PC-9 (cell line): ENCODE measurements at places on chromosomes 7 and 10. TPM values are rescaled to one million over a fixed set of nuclear protein-coding genes. Genes with fewer than 3 reads are reported as not detected.
A peak's percentile ranks its signal among the peaks of the same experiment; 100 is the strongest.

CFAP70 gene
- 3.1 and 4.1 TPM in 2 replicates for total RNA-seq

CELF2 gene
- total RNA-seq, result not detected in 2 replicates

NRP1 gene
- total RNA-seq, result 21.7 and 30.5 TPM in 2 replicates

PAPOLB gene
- not detected in 2 replicates for total RNA-seq

FBXL15 gene
- 6.2 and 12.7 TPM in 2 replicates for total RNA-seq

ABCB1 gene
- total RNA-seq, result not detected in 2 replicates

ATOH7 gene
- total RNA-seq, result not detected in 2 replicates

CHAT gene
- total RNA-seq, result not detected in 2 replicates

AKR1B15 gene
- 3.2 and 3.4 TPM in 2 replicates for total RNA-seq

NUP42 gene
- 41.3 and 51.3 TPM in 2 replicates for total RNA-seq

TBXAS1 gene
- total RNA-seq, result 0.58 and 2.2 TPM in 2 replicates

DNA sequence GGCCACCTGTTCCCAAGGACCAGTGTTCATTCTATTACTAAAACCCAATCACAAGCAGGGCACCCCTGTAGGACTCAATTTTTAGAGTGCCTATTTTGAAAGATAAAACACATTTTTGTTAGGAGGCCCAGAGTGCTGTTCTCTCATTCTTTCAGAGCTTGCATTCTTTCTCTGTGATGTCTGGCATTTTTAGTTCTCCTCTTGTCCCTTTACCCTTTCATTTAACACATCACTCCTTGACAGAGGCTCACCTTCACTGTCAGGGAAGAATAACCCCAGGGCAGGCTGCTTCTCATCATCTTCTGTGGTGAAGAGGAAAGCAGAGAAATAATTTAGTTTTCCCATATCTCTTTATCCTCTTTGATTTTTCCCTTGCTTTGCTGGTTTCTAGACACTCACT is 73.9 kb downstream of the CHRM2 start:
- no peak overlapping the region for H3K4me3 ChIP-seq
- H3K27ac ChIP-seq, result no peak overlapping the region
- no peaks in the 10 kb centered on the region for H3K36me3 ChIP-seq

DNA sequence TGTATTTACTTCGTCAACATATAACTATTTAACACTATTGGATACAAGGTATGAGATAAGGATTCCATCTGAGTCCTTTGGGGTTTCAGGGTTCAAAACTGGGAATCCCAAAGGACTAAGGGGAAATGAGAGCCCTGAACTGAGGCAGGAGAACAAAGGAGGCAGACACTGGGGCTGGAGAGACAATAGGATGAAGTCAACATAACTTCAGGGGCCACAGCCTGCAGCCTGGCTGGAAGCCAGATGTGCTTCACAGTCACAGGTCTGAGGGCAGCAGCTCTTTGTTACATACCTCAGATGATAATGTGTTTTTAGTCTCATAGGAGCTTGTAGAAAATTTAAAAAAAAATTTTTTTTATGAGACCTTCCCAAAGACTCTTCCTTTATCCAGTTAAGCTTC is 73.3 kb downstream of the NRF1 start:
- DNase-seq, result no peak
- H3K4me3 ChIP-seq, result no peak overlapping the region
- H3K27me3 ChIP-seq, result no peaks in the 10 kb centered on the region
- H3K36me3 ChIP-seq, result no peaks in the 10 kb centered on the region
- no peaks in the 10 kb centered on the region for H3K4me1 ChIP-seq

DNA sequence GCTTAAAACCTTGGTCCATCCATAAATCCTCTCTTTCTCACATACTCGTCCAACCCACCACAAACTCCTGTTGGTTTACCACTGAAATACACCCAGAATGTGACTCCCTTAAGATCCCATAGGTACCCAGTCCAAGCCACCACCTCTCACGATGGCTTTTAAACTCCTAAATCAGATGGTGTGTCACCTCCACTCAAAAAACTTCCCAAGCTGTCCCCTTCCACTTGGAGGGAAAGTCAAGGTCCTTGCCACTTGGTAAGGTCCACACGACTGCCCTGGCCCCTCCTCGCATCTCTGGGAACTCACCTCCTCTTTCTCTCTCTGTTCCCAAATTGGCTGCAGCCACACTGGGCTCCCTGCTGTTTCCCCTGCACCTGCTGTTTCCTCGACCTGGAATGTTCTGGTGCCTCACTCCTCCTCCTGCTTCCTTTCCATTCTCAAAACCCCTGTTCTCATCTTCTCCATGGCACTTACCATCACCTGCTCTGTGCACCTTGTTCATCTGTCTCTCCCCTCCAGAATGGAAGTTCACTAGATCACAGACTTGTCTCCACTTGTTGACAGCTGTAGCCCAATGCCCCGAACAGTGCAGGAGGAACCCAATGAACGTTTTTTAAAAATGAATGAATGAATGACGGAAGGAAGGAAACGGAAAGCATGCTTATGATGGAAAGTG is 23.0 kb downstream of the ZFAND2A start:
- H3K36me3 ChIP-seq, result no peaks in the 10 kb centered on the region
- H3K27me3 ChIP-seq, result no peaks in the 10 kb centered on the region
- DNase-seq, result no peak

GRCh38 chr7:73844848-73845460 is 2.6 kb upstream of the METTL27 start:
- peak overlapping the region; percentile 79 for H3K27ac ChIP-seq
- no peaks in the 10 kb centered on the region for H3K36me3 ChIP-seq
- no peak overlapping the region for H3K4me3 ChIP-seq
- H3K27me3 ChIP-seq, result no peaks in the 10 kb centered on the region
- H3K4me1 ChIP-seq, result peaks cover 42% of the 10 kb centered on the region

- no peak overlapping the region for H3K27ac ChIP-seq
- H3K4me3 ChIP-seq, result no peak overlapping the region
- peaks cover 84% of the 10 kb centered on the region for H3K27me3 ChIP-seq
Measured at GRCh38 chr7:41970941-41971340, 266.1 kb downstream of the GLI3 start.

DNA sequence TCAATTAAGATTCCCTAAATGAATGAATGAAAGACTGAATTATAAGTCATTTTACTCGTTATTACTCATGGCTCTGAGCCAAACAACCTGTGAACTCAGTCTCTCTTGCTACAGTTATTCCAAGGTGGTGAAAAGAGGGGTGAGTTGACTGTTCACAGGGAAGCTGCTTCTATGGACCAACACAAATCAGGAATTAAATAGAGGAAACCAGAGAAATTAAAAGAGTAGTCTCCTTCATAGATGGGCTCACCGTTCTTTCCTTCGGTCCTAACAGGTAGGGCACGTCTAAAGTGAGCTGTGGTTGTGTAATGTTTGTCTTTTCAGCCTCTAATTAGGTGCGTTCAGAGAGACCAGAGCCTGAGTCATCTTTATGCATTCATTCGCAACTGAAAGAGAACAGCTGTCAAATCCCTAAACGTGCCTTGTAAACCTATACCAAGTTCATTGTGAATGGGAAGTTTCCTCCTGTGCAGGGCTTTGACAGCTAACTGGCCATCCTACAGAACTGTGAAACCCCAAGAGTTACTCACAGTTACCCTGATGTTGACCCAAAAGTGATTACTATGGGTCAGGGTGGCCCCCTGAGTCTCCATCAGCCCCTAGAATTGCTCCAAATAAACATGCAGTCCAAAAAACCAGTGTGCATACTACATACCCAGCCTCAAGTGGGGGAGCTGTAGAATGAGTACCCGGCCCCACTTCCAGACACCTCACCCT is 18.2 kb upstream of the C10orf53 start:
- no peaks in the 10 kb centered on the region for H3K4me1 ChIP-seq
- H3K36me3 ChIP-seq, result no peaks in the 10 kb centered on the region
- no peak for DNase-seq
- no peak overlapping the region for H3K4me3 ChIP-seq

GRCh38 chr10:131130025-131130424 is 181.5 kb downstream of the TCERG1L start:
- no peak overlapping the region for H3K4me3 ChIP-seq
- H3K36me3 ChIP-seq, result no peaks in the 10 kb centered on the region
- H3K27me3 ChIP-seq, result peaks cover 45% of the 10 kb centered on the region
- H3K27ac ChIP-seq, result no peak overlapping the region
- no peak for DNase-seq

GRCh38 chr10:58435297-58435985 is 50.2 kb downstream of the TFAM start:
- no peaks in the 10 kb centered on the region for H3K36me3 ChIP-seq
- H3K4me1 ChIP-seq, result peaks cover 43% of the 10 kb centered on the region
- peak overlapping the region; percentile 13; the same call in 1 of the 2 replicates for H3K4me3 ChIP-seq
- peak overlapping the region; percentile 87 for H3K27ac ChIP-seq

GRCh38 chr10:74096777-74097176 is 53.9 kb downstream of the AP3M1 start:
- H3K4me1 ChIP-seq, result no peaks in the 10 kb centered on the region
- H3K27me3 ChIP-seq, result no peaks in the 10 kb centered on the region
- H3K27ac ChIP-seq, result no peak overlapping the region
- no peak for DNase-seq
- H3K4me3 ChIP-seq, result no peak overlapping the region
- peaks cover 53% of the 10 kb centered on the region for H3K36me3 ChIP-seq

DNA sequence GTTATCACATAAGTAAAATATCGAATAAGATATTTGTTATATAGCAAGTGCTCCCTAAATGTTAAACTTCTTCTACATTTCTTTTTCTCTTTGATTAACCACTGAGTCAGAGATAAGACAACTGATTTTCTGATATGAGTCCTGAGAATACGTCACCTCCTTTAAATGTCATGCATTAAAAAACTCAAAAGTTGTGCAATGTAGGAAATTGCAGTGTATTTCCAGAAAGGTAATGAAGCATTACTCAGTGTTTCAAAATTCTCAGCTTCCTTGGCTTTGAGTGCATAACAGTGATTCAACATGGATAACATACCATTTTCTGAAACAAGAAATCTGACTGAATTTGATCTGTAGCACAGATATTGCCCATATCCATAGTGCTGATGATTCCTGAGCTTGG is 155.8 kb downstream of the BMPER start:
- H3K27ac ChIP-seq, result peak overlapping the region; percentile 12; the same call in 1 of the 2 replicates
- H3K4me3 ChIP-seq, result no peak overlapping the region
- H3K4me1 ChIP-seq, result peaks cover 20% of the 10 kb centered on the region
- no peaks in the 10 kb centered on the region for H3K36me3 ChIP-seq
- DNase-seq, result no peak
- H3K27me3 ChIP-seq, result no peaks in the 10 kb centered on the region

DNA sequence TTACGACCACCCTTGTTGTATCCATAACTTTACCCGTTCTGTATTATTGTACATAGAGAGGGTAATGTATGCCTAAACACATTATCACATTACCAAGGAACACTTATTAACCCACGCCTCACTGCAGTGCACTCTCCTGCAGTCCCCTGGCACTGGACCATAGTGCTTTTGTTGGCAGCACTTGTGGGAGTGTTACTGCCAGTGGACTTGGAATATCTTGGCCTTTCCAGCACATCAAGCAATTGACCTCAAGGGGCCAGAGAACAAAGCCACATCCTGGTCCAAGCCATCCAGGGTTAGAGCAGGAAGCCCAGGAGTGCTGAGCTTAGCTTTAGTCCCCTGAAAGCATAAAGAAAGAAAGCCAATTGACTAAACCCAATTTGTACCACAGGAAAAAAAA is 304.2 kb downstream of the PCDH15 start:
- DNase-seq, result no peak
- H3K36me3 ChIP-seq, result no peaks in the 10 kb centered on the region
- H3K4me1 ChIP-seq, result no peaks in the 10 kb centered on the region

DNA sequence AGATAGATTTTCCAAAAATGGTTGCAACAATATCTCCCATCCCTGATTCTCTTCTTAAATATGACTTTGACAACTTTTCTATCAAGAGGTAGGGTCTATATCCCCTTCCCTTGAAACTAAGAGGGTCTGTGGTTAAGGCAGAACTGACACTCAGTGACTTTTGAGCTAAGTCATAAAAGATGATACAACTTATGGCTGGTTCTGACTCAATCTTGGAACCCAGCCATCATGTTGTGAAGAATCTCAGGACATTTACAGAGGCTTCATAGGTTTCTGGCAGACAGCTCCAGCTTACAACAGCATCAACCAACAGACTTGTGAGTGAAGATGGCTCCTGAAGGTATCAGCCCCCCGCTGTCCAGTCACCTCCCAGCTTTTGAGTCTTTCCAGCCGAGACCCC is 203.5 kb downstream of the RNLS start:
- no peak overlapping the region for H3K4me3 ChIP-seq
- no peaks in the 10 kb centered on the region for H3K36me3 ChIP-seq
- DNase-seq, result no peak
- no peaks in the 10 kb centered on the region for H3K4me1 ChIP-seq
- H3K27me3 ChIP-seq, result no peaks in the 10 kb centered on the region
- H3K27ac ChIP-seq, result no peak overlapping the region

- no peaks in the 10 kb centered on the region for H3K4me1 ChIP-seq
- no peak overlapping the region for H3K27ac ChIP-seq
- H3K36me3 ChIP-seq, result no peaks in the 10 kb centered on the region
Measured at GRCh38 chr7:154769527-154769926, 233.4 kb downstream of the PAXIP1 start.

DNA sequence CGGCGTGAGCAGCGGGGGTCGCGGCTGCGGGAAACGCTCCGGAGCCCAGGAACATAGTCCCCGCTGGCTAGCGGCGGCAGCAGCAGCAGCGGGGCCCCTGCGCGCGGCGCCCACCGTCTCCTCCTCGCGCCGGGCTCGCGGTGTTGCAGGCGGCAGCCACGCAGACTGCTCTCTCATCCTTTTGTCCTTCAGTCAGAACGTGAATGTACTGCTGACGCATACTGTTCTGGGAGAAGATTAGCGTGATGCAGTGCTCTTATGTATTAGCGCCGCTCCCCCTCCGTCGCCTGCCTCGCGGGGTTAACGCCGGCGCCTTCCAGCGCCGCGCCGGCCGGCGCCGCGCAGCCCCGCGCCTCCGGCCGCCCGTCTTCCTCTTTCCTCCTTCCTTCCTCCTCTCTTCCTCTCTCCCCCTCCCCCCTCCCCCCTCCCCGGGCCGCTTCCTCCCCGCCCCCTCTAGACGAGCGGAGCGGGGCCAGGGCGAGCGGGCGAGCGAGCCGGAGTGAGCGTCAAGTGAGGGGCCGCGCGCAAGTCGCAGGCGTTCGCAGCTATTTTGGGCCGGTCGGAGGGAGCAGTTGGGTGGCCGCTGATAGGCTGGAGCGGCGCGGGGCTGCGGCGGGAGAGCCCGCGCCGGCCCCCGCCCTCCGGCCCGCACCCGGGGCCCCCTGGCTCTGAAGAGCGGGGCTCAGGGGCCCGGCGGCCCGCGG is 816 bp upstream of the LRRC4 start:
- no peak overlapping the region for H3K4me3 ChIP-seq
- H3K4me1 ChIP-seq, result no peaks in the 10 kb centered on the region
- DNase-seq, result peak; percentile 46
- no peaks in the 10 kb centered on the region for H3K27me3 ChIP-seq
- H3K27ac ChIP-seq, result no peak overlapping the region
- no peaks in the 10 kb centered on the region for H3K36me3 ChIP-seq

- H3K27ac ChIP-seq, result no peak overlapping the region
- no peaks in the 10 kb centered on the region for H3K27me3 ChIP-seq
- no peaks in the 10 kb centered on the region for H3K36me3 ChIP-seq
- no peak for DNase-seq
- no peaks in the 10 kb centered on the region for H3K4me1 ChIP-seq
- no peak overlapping the region for H3K4me3 ChIP-seq
Measured at GRCh38 chr10:14982744-14983143, 23.6 kb downstream of the MEIG1 start.

- H3K27ac ChIP-seq, result no peak overlapping the region
- H3K4me3 ChIP-seq, result no peak overlapping the region
- H3K4me1 ChIP-seq, result no peaks in the 10 kb centered on the region
- H3K27me3 ChIP-seq, result no peaks in the 10 kb centered on the region
- H3K36me3 ChIP-seq, result no peaks in the 10 kb centered on the region
Measured at GRCh38 chr7:123131556-123131955, 68.2 kb downstream of the SLC13A1 start.

GRCh38 chr7:144723301-144723700 is 112.6 kb downstream of the TPK1 start:
- no peak for DNase-seq
- H3K27ac ChIP-seq, result no peak overlapping the region
- H3K4me1 ChIP-seq, result peaks cover 10% of the 10 kb centered on the region; the same call in 1 of the 2 replicates
- H3K27me3 ChIP-seq, result no peaks in the 10 kb centered on the region
